ENCODE measurements at places on chromosomes 12 and 14.

DNA sequence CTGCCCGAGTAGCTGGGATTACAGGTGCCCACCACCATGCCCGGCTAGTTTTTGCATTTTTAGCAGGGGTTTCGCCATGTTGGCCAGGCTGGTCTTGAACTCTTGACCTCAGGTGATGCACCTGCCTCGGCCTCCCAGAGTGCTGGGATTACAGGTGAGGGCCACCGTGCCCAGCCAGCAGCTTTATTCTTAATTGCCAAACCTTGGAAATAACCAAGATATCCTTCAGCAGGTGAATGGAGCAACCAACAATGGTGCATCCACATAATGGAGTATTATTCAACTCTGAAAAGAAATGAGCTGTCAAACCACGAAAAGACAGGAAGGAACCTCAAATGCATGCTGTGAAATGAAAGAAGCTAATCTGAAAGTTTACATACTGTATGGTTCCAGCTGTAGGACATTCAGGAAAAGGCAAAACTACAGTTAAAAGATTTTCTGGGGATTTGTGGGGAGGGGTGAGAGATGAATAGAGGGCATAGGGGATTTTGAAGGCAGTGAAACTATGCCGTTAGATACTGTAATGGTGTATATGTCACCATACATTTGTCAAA lies 118.8 kb upstream of the CCND2 start:
- DNase-seq, result no peak

GRCh38 chr12:113425960-113426453 lies 3.8 kb downstream of the SDSL start:
- no peak for DNase-seq

- DNase-seq, result no peak
These were observed 223.8 kb downstream of the C12orf75 start for GRCh38 chr12:105554223-105554678.

DNA sequence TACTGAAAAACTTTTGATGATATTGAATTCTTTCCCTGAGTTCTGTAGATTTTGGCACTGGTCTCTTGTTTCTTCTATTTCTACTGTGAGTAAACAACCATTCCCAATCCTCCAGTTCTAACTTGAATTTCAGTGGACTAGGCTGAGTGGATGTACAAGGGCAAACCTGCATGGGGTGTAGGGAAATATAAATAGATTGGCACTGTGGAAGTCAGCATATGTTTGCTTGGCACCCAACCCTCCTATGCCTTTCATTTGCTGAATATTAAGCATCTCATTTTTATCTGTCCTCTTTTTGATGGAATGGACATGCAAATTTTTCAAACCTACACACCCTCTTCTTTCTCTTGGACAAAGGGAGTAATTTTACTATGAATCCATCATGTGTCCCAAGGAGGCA lies 828.3 kb downstream of the DIO2 start:
- no peak for DNase-seq

DNA sequence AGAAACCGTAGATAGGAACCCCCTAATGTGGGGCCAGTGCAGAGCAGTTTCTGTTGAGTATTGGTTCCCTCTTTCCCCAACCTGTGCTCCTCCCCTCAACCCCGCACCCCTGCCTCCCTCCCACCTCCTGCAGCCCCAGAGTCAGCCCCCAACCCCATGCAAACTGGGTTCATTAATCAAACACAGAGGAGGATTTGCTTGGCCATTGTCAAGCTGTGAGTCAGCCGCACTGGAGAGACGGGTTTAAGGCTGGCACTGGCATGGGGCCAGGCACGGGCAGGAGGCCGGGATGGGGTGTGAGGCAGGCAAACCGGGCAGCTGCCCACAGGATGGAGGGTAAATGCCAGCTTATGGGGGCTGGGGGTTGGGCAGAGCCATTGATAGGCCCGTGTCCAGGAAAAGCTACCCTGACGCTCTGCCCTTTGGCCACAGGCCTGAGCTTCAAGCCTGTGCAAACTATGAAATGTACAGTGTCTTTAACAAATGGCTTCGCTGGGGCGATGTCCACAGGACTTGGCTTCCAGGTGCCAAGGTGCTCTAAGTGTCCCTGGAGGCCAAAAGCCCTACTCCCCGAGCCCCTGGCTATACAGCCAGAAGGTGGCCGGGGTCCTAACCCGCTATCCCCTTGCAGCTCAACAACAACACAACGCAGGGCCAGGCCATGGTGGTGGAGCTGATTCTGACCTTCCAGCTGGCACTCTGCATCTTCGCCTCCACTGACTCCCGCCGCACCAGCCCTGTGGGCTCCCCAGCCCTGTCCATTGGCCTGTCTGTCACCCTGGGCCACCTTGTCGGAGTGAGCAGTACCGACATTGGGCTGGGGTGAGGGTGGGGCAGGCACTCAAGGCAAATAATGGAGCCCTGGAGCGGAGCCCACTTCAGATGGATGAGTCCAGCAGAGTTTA lies 1.4 kb downstream of the AQP5 start:
- no peak for DNase-seq

- DNase-seq, result no peak
These were observed 156.7 kb downstream of the NUAK1 start for GRCh38 chr12:105982022-105982421.

GRCh38 chr12:121872546-121873215 lies 14.0 kb upstream of the HPD start:
- no peak for DNase-seq

DNA sequence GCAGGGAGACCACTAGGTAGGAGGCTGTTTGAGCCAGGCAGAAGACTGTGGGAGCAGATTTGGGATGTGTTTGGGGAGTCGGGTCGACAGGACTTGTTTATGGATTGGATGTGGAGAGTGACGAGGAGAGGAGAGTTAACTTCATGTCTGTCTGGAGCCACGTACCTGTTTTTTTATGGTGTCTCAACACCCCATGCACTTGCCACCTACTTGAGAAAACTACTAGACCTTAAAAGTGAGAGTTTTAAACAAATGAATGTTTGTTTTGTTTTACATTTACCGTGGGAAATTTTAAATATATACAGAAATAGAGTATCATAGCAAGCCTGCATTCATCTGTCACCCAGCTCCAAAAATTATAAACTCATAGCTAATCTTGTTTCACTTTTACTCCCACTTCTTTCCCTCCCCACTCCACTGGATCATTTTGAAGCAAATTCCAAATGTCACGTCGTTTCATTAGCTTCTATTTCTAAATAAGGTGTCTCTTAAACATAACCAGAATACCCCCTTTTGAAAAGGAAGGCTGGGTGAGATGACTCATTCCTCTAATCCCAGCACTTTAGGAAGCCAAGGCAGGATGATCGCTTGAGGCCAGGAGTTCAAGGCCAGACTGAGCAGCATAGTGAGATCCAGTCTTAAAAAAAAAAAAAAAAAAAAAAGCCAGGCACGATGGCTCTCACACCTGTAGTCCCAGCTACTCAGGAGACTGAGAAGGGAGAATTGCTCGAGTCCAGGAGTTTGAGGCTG lies 136.2 kb downstream of the ANO6 start:
- DNase-seq, result no peak

GRCh38 chr14:92565718-92566115 lies 52.1 kb downstream of the RIN3 start:
- DNase-seq, result no peak

- DNase-seq, result no peak
These were observed 13.7 kb upstream of the VPS37B start for GRCh38 chr12:122909442-122910288.

DNA sequence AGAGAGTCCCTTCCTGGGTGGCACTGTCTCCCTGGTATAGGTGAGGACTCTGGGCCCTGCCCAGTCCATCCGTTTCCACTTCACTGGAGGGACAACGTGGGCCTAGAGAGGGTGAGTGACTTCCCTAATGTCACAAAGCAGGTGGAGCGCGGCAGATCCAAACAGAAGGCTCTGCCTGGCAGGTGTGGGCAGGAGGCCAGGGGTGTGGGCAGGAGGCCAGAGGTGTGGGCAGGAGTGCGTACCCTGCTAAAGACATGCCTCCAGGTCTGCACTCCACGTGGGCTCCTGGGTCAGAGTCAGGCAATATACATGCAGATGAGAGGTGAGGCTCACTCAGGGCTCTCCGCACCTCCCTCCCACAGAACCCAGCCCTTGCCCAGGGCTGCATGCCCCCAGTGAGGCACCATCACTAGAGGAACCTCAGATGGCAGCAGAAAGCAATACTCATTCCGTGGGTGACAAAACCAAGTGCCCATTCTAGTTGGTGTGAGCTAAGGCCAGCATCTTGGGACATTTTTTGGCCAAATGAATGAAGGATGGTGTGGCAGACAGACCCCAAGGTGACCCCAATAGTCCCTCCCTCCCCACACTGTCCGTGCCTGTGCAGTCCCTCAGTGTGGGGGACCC lies 271.6 kb upstream of the RTL1 start:
- no peak for DNase-seq

DNA sequence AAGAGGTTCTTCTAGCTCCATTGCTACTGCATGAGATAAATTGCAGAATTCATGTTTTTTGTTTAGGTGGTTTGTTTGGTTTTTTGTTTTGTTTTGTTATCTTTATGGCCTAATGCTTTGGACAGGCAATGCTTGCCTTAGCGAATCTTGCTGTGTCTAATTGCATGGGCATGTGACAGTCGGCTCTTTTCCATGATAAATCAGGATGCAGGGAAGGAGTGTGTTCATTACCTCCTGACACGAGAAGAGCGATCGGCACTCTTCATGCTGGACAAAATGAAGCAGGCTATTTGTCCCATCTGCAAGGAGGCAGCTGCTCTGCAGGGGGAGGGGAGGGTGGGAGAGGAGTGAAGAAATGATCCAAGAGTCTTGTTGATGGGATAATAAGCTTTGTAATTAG lies 6.5 kb downstream of the CCDC60 start:
- no peak for DNase-seq

GRCh38 chr12:89993632-89994031 lies 285.0 kb upstream of the ATP2B1 start:
- DNase-seq, result no peak

DNA sequence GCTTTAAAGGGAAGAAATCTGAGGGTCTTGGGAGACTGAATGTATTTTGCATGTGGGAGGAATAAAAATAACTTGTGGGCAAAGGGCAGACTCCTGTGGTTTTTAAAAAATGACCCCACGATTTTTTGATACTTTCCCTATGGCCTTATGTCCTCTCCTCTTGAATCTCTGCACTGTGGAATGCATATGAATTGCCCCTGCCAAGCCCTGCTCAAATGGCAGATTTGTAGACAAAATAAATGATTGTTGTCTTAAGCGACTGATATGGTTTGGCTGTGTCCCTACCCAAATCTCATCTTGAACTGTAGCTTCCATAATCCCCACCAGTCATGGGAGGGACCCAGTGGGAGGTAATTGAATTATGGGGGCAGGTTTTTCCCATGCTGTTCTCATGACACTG lies 223.8 kb downstream of the DACT1 start:
- DNase-seq, result peak; percentile 49

GRCh38 chr12:104596134-104596799 lies 139.5 kb downstream of the CHST11 start:
- DNase-seq, result no peak

- no peak for DNase-seq
These were observed 1002.6 kb downstream of the GALC start for GRCh38 chr14:86990396-86990795.

GRCh38 chr14:54665946-54666345 lies 99.0 kb downstream of the SAMD4A start:
- no peak for DNase-seq

GRCh38 chr12:74890237-74890599 lies 319.4 kb downstream of the KCNC2 start:
- DNase-seq, result peak; percentile 36

DNA sequence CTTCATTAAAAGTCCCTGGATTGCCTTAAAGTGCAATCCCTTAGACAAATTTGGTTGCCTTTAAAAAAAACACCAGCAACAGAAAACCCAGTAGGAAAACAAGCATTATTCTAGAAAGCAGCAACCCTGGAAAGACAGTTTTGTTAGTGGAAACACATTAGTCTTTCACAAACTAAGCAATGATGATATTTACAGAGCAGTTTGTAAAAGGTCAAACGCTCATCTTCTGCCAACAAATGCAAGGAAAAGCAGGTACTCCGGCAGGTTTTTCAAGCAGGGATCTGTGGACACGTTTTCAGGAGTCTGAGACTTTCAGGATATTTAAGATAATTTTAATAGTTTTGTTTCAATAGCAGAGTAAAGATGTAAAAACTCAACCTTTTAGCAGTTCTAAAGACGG lies 202.2 kb downstream of the EXOC5 start:
- no peak for DNase-seq

DNA sequence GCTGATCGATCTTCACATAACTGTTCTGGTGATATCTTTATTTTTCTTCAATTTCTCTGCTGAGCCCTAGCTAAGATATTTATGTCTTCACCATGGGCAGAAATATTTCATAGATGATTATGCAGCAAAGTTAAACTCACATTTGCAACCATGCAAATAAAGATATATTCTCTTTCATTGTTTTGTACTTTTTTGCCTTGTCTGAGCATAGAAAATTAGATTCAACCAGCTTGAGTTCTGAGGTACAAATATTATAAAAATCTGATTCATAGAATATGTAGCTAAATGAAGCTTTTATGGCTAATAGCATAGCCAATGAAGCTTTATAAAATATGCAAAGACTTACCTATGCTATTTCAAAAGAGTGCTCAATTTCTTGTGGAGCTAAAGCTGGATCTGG lies at the start of gene TAS2R13:
TSS of gene TAS2R13 (minus strand) at position 101 of the 400 bp plus-strand sequence. CDS start 264 bp downstream, outside the sequence.
- no peak for DNase-seq

GRCh38 chr12:63064080-63064479 lies 86.9 kb downstream of the AVPR1A start:
- DNase-seq, result no peak

DNA sequence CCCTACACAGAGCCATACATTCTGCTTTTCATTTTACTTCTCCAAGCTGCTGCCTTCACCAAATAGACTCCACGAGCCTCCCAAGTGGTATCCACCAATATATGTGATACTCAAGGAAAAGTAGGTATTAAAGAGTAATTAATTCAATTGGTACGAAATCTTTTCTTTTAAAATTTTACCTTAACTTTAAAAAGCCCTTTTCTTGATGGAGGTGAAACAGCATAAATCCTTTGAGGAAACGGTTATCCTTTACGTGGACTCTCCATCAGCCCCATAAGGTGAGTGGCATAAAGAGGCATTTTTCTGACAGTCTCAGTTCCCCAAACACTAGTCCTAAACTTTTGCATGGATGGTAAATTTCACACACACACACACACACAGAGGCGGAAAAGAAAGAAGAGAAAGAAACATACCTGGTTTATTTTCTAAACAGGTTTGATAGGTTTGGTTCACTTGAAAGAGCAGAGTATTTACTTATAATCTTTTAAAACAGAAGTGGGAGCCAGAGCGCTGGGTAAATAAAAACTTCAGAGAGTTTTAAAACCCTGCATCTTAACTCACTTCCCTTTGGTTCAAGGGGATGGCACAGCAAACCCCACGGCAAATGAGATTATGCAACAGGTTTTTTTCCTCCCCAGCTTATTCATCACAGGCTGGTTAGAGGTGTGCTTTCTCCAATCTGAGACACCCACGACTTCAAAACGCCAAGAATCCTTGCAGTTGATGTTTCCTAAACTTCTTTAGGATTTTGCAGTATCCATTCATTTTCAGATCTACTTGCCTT lies 1.9 kb downstream of the DUSP16 start:
- DNase-seq, result no peak

Measured in smooth muscle cell of the brain vasculature (primary cell).